Right renal cortex interstitium (tissue), 3 donors: ENCODE measurements at places on chromosomes 6 and 20.

DNA sequence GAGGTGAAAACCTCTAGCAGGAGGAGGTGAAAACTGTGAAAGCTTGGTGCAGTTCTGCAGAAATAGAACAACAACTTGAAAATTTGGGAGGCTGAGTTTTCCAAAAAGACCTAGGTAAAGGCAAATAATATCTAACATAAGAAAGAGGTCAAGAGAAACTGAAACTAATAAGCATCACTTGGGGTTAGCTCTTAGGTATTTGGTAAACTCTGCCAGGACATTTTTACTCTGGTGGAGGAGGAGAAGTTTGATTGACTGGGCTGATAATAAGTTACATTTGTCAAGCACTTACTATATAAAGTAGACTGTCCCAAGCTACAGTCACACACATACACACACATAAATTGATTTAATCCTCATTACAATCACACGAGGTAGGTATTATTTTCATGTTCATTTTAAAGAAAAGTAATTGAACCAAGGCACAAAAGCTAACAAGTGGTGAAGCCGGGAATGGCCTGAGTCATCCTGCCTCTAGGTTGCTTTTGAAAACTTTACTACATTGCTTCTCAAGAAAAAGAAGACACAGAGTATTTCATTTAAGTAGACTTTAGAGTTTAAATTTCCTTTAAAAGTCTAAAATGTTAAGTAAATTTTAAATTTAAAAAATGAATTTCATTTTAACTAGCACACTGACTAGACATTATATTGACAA lies 275.5 kb downstream of the PTPRK start:
- no peak for DNase-seq

- no peak for DNase-seq
Measured at GRCh38 chr6:68400396-68400795, 234.7 kb upstream of the ADGRB3 start.

DNA sequence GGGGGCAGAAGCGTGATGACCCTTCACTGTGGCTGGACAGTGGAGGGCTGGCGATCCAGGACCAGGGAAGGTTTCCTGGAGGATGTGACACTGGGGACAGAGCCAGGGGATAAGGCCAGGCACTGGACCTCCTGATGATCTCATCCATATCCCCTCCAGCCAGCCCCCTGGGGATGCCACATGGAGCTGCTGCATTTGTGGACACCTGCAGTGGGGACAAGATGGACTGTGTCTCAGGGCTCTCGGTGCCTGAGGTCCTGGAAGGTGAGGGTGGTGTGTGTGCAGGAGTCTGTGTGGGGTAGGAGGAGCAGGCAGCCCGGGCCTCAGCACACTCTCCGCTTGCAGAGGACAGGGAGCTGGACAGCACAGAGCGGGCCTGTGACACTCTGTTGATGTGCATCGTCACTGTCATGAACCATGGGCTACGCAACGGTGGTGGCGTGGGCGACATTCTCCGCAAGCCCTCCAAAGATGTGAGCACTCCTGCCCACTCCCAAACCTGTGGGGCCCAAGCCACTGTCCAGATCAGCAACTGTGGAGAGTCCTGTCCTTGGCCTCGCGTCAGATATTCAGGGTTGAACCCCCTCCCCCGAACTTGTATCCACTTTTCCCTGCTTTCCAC lies 19.9 kb downstream of the UQCC2 start:
- no peak for DNase-seq

DNA sequence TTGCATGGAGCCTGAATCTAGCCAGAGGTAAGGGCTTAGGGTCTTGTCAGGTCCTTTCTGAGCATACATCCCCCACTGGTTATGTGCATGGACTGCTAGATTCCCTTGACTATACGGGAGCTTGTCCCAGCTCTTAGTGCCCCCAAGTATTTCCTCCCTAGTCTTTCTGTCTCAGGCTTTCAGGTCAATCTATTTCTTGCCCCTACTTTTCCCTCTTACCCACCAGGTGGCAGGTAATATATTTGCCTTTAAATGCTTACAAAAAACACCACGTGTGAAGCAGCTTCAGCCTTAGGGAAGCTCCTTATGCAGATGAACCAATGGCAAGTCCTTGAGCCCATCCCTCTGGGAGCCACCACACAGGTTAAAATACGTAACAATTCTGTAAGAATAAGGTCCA lies 454.2 kb downstream of the GRIK2 start:
- no peak for DNase-seq

- DNase-seq, result no peak
Measured at GRCh38 chr6:170222498-170223471, 68.1 kb downstream of the DLL1 start.

DNA sequence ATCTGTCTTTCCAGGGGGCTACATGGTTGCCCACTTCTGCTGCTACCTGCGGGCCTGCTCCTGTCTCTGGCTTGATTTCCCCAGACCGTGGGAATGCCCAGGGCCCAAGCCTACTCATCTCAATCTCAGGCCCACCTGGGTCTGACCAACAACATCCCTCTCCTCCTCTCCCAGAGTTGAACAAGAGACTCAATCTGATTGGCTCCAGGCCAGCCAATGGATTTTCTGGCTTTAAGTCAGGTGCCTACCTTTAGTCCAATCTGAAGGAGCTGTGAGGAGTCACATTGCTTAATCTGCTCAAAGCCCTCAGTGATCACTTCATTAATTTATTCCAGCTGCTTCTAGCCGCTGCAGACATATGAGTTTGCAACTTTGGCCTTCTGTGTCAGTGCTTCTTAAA lies 162.4 kb upstream of the KCNG1 start:
- no peak for DNase-seq

DNA sequence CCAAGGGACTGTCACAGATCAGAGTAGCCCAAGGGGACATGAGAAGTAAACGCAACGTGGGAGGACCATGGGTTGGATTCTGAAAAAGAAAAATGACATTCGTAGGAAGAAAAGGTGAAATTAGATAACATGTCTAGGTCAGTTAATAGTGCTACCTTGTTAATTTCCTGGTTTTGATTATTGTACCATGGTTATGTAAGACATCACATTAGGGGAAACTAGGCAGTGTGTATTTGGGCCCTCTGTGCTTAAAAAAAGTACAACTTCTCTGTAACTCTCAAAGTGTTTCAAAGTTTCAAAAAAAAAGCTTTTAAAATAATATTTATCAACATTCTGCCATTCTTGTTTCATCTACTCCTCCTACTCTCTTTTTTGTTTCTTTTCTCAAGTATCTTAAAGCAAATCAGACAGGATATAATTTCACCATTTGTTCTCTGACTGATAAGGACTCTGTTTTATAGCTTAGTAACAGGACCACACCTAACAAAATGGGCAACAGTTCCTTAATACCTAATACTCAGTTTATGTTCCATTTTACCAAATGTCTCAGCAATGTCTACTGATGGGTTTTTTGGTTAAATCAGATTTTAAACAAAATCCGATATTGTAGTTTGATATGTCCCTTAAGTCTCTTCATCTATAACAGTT lies 97.1 kb upstream of the PLCB4 start:
- no peak for DNase-seq

DNA sequence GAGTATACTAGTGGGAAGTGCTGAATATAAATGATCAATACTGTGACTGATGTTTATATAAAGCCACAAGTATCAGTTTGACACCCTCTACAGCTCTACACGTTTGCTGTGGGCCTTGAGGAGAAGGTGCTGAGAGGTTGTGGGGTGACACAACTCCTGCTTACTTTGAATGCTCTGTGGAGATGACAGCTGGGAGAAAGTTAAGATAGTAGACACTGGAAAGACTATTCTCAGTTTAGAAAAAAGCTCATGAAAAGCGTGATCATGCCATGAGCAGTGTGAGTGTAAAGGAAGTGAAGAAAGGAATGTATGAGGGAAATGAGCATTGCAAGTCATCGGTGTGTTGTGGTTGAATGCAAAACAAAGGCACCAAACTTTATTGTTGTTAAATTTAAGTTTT lies 215.8 kb downstream of the UTRN start:
- DNase-seq, result no peak

DNA sequence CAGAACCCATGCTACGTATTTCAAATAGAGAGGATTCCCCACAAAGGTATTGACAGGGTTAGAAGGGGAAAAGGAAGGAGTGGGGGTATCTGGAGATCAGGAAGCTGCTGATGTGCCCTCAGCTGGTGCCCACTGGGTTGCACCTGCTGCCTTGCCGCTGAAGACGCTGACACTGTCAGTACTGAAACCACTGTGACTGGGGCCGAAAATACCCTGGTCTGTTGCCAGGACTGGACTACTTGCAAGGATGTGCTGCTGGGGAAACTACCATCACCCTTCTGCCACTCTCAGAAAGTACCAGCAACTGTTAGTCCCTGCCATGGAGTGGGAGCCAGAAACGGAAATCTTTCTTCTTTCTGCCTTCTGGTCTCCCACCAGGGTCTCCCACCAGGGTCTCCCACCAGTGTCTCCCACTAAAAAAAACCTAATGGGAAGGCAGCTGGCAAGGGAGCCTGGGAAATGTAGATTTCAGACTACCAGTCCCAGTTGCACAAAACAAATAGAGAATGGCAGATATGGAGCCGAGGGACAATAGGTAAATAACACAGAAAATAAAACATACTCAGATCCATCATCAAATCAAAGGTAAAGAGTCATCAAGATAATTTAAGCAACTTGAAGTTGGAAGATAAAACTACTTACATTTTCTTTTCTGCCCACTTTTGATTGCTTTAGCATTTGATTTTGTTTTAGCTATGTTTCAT lies 204.8 kb downstream of the TPBG start:
- DNase-seq, result no peak

GRCh38 chr6:2990248-2990931 lies 9.3 kb upstream of the NQO2 start:
- DNase-seq, result no peak

DNA sequence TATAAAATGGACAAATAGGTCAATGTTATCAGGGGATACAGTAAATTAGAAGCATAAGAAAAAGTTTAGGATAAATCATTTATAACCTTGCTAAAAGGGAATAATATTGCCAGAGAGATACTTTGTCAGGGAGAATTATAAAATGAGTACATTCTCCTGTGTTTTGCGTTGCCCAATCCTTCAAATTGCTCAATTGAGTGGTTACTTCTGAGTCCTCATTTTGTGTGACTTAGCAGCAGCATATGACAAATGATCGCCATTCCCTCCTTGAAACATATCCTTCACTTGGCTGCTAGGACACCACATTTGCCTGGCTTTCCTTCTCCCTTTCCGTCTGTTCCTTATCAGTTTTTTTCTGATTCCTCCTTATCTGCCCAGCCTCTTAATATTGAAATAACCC lies 106.7 kb upstream of the FLRT3 start:
- no peak for DNase-seq

DNA sequence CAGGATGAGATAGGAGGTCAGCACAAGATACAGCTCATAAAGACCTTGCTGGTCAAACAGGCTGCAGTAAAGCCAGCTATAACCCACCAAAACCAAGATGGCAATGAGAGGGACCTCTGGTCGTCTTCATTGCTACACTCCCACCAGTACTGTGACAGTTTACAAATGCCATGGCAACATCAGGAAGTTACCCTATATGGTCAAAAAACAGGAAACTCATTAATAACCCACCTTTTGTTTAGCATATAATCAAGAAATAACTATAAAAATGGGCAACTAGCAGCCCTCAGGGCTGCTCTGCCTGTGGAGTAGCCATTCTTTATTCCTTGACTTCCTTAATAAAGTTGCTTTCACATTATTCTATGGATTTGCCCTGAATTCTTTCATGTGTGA lies 30.9 kb downstream of the SLC22A2 start:
- no peak for DNase-seq

DNA sequence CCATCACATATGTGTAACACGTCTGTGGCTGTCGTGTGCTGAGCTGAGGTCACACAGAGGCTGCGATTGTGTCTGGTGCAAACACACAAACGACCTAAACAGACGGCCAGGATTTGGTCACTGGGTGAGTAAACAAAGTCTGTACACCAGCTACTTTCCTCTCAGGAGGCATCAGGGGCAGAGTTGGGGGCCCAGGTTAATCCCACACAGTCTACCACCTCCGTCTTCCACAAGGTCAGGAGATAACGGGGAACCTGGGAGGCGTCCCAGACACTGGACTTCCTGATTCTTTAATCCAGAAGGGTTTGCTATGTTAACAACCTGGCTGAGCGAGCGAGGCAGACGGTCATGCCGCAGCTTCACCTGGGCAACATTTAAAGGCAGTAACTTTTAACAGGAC lies 1.5 kb downstream of the DACT2 start:
- DNase-seq, result no peak

DNA sequence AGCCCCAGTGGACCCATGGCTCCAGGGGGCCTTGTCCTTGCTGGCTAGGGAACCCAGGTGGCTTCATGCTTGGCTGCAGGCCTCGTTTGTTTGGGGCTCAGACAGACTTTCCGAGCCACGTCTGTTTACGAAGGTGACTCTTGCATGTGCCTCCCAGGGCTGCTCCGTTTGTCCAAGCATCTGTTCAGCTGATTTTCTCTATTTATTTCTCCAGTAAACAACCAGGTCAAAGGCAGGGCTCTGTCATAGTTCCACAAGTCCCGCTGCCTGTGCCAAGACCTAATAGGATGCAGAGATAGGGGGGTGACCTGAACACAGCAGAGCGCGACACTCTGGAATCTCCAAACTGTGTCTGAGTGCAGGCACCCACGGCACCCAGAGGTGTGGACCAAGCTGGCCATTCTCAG lies 12.8 kb upstream of the SPO11 start:
- DNase-seq, result no peak

DNA sequence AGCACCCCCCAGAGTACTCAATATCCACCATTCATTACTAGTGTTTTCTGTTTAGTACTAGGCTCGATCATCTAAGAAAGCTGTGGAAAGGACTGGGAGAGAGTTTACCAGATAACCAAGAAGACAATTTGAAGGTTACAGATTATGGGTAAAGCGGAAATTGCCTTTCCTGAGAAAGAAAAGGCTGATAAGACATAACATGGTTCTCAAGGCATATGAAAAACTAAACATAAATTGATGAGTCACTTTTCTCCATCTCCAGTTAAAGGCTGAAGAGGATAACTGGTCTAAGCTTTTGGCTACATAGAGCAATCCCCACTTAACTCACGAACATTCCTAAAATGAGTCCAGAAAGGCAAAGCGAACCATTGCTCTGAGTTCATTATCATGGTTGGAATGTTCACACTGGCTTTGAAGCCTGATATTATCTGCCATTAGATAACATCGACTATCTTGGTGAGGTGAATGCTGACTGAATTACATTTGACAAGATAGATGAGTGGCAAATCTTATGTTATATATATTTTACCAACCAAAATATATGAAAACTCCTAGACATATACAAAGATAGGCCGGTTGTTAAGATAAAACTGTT lies 65.8 kb downstream of the BTBD9 start:
- no peak for DNase-seq

GRCh38 chr20:14959506-14960475 lies 622.4 kb upstream of the FLRT3 start:
- no peak for DNase-seq

GRCh38 chr6:34742094-34742493 lies 15.2 kb upstream of the SNRPC start:
- no peak for DNase-seq

DNA sequence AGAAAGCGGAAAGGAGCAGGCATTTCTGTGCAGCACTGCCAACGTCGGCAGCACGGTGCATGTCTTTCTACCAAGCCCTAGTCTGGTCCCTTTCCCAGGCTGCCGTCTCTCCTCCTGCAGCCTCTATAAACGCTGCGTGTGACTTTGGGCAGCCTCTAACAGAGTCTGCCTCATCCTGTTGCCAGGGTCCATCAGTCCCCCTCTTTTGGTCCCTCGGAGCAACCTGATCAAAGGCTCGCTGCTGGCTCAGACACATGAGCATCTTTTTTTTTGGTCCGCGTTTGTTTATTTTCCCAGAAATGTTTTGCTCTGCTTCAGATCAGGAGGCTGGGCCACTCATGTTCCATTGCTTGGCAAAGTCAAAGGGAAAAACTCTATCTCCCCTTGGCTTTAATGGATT lies 166.8 kb upstream of the CST7 start:
- no peak for DNase-seq

GRCh38 chr20:18719426-18719825 lies 94.2 kb upstream of the SCP2D1 start:
- no peak for DNase-seq
